ENCODE measurements at places on chromosomes 4 and X.

GRCh38 chr4:4492161-4492847, 49.5 kb downstream of the STX18 start:
- no peak for DNase-seq

DNA sequence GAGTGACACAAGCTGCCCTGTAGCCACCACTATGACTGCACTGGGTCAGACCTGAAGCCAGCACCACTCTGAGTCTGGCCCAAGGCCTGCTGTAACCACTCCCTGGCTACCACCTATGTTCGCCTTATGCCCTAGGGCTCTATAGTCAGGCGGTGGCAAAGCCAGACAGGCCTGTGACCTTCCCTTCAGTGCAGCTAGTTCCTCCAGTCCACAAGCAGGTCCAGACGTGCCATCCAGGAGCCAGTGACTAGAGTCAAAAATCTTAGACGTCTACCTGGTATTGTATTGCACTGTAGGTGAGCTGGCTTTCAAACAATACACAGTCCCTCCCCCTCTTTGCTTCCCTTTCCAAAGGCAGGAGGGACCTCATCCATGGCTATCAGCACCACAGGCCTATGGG, 54.0 kb upstream of the RNF128 start:
- no peak for DNase-seq

DNA sequence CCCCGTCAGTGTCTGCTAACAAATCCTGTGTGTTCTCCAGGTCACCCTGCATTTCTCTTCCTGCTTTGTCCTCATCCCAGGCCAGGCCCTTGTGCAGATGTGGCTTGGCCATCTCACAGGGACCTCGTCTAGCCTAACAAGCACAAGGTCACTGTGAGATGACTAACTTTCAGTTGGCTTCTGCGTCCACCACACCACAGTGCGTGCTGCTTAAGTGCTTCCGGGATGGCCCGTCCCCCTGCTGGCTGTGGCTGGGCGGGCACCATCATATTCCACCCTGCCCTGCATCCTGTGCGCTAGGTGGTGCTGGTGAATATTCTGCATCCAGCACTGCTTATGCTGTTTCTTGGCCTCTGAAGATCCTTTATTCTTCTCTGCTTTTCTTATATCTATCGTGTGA, 33.8 kb downstream of the RBBP7 start:
- peak; percentile 20 for DNase-seq

DNA sequence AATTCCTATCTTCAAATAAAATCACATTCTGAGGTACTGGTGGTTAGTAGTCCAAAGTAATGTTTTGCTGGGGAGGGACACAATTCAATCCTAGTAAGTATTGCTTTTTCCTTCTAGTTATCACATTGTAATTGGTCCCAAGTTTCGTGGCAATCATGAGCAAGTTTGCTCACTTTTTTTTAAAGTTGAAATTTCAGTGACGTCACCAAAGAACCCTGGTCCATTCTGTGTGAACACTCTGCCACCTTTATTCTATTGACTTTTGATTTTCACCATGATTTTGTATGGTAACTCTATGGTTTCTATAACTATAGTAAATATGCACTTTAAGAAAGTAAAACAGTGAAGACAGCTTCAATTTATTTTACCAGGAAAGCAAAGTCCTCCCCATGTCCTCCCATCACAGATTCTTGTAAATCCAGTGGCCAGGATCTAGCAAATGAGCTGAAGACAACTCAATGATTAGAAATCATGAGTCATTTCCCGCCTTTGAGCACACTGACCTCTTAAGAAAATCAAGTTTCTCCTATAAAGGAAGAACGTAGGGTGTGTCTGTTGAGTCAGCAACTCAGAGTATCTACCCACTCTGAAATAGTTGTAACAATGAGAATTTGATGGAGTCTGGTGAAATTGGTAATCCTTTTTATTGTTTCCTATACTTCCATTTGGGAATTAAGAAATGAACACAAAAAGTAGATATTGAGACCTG, 1306.6 kb upstream of the PABPC4L start:
- no peak for DNase-seq

DNA sequence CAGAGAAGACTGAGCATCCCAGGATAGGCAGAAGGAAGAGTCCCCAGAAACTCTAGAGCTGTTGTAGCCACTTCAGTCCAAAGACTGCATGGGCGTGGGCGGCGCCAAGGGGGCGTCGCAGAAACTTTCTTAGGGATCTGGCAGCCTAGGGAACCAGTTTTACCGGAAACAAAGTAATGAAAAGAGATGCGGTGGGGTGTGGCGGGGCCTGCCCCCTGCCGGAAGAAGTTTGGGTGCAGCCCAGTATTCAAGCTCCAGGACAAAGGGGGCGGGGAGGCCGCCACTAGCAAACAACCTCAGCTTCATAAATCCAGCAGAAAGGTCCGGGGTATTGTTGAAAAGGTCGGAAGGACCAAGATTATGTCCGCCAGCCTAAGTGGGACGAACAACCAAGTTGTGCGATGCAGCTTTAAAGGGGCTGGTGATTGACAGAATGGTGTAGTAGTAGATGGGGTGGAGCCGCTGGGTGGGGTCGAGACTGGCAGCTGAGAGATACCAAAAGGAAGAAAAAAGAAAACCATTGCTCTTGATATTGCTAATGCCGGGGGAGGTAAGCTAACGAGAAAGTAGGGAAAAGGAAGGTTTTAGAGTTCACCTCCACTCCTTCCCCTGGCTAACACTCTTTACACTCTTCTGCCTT, 190.5 kb downstream of the RRAGB start:
- DNase-seq = peak; percentile 25

DNA sequence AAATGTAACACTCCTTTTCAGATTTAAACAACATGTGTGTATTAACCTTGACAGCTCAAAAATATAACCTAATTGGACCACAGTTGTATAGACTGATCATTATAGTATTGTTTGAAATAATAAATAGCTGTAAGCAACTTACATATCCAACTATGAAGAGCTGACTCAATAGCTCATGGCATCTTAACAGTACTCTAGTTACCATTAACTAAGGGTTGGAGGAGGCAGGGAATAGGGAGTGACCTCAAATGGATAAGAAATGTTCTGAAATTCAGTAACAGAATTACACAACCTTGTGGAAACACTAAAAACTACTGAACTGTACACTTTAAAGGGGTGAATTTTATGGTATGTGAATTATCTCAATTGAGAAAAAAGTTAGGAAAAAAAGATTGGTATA, 136.5 kb upstream of the CPEB2 start:
- DNase-seq = no peak

DNA sequence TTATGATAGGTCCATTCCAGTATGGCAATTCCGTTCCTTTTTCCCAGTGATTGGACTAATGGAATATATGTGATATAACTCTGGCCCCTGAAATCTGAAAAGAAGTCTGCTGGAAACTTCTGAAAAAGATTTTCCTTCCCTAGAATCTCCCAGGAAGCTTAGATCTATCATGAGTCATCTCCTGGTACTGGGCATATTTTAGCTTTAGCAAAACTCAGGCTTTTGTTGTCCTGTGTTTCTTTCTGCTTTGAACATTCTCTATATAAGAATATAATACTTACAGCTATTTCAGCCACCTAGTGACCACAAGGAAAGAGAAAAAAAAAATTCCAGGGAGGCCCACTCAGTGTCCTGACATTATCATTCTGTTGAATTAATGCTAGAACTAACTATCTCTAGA, 597.2 kb upstream of the GRIA3 start:
- DNase-seq = no peak
